Neuronal stem cell (in vitro differentiated cells): ENCODE measurements at places on chromosomes 4 and X.

GRCh38 chr4:106268786-106269185 lies 47.2 kb downstream of the TBCK start:
- no peak for DNase-seq

DNA sequence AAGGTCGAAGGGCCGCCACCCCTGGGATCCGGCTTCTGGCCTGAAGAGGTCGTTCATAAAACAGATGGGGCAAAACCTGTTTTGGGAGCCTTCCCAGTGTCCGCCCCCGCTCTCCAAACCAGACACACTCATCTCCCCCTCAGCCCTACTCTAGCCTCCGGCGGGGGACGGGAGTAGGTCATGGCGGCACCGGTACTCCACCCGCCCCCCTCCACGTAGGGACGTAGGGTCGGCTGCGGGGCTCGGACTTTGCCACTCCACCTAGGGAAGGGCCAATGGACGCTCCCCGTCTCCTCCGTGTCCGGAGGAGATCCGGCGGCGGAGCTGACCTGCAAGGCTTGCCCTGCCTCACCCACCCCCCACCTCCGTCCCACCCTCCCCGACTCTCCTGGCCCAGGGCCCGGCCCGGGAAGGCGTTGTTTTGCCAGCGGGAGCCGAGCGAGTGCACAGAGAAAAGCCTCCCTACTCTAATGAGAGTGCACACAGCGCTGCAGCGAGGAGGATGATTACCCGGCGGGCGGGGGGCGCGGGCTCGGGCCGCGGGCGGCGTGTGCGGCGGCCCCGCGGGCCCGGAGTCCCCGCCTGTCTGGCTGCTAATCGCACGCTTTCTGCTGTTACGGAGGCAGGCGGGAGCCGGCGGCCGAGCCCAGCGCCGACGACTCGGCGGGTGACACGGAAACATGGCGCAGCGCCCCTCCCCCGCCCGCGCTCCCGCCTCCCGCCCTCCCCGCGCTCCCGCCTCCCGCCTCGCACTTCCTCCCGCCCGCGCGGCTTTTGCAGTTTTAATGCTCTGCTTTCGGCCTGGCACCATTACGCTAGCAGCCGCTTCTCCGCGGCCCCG lies 8.3 kb upstream of the BCOR start:
- no peak for DNase-seq

- DNase-seq = no peak
Measured at GRCh38 chr4:121998024-121998423, 46.2 kb upstream of the TRPC3 start.

DNA sequence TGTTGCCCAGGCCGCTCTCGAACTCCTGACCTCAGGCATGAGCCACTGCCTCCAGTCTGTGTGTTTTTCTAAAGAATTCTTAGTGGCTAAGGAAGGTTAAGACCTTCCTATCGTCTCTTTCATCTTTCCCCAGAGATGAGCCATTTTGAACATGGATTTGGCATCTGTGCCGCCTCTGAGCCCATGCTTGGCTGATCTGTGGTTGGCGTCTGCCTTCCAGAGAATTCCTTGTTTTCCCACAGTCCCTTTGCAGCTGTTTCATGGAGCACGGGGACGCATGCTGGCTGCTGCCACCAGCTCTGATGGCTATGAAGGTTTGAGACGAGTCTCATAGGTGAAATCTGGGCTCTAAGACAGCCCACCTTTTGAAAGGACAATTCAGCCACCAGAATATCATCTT lies 60.4 kb downstream of the SHROOM2 start:
- DNase-seq = no peak

- no peak for DNase-seq
Measured at GRCh38 chr4:113541933-113542332, 219.6 kb downstream of the CAMK2D start.

GRCh38 chr4:94871644-94872305 lies 114.0 kb downstream of the BMPR1B start:
- DNase-seq = no peak

GRCh38 chrX:48460606-48461005 lies 9.5 kb downstream of the SLC38A5 start:
- no peak for DNase-seq

DNA sequence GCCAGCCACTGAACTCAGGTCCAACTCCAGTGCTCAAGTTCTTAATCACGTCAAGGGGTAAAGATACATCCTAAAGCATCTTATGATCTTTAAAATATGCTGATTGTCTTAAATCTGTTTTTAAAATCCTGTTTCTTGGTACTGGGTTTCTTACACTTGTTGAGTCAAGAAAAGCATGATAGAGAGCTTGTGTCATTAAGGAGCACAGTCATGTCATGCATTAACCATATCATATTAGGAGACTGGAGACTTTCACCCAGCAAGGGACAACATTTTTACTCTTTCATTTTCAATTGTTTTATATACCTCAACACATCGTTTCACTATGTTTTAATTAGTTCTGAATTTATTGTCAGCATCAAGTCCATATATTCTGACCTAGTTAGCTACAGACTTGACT lies 41.5 kb downstream of the BCLAF3 start:
- DNase-seq = no peak

DNA sequence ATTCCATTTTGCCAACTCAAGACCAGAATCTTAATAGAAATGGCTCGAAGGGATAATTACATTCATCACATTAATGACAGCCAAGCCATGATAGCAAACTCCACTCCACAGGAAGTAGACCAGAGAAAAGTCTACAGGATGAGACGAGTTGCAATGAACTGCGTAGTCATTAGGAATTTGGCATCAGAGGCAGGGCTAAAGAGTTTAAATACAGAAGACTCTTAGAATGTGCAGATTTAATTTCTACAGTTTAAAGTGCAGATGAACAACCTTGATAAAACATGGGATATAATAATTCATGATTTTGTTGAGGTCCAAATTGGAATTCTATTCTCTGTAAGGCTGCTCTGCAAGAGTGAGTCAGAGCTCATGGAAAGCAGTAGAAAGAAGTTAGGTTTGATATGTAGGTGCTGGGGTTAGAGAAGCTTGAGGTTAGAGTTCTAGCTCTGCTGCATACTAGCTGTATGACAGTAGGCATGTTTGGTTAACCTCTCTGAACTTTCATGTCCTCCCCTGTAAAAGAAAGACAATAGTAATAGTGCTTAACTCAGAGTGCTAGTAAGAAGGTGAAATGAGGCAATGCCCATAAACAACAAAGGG lies 32.2 kb downstream of the LNX1 start:
- no peak for DNase-seq

DNA sequence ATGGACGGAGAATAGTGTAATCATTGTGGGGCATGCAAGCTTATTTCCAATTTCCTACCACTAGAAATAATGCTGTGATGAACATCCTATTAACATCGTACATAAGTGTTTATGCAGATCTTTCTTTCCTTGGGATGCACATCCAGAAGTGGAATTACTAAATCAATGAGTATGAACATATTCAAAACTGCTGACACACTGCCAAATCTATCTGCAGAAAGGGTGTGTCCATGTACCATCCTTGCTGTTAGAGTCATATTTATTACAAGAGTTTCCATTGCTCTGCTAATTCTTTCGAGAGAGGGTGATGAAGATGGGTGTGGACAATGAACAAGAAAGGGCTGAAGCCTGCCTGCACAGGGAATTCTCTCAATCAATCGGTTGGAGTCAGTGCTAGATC lies 82.6 kb downstream of the GPC4 start:
- no peak for DNase-seq

GRCh38 chr4:139540632-139541031 lies 15.4 kb downstream of the SETD7 start:
- DNase-seq = no peak

GRCh38 chrX:120145295-120145925 lies 13.0 kb upstream of the RHOXF2 start:
- DNase-seq = no peak

DNA sequence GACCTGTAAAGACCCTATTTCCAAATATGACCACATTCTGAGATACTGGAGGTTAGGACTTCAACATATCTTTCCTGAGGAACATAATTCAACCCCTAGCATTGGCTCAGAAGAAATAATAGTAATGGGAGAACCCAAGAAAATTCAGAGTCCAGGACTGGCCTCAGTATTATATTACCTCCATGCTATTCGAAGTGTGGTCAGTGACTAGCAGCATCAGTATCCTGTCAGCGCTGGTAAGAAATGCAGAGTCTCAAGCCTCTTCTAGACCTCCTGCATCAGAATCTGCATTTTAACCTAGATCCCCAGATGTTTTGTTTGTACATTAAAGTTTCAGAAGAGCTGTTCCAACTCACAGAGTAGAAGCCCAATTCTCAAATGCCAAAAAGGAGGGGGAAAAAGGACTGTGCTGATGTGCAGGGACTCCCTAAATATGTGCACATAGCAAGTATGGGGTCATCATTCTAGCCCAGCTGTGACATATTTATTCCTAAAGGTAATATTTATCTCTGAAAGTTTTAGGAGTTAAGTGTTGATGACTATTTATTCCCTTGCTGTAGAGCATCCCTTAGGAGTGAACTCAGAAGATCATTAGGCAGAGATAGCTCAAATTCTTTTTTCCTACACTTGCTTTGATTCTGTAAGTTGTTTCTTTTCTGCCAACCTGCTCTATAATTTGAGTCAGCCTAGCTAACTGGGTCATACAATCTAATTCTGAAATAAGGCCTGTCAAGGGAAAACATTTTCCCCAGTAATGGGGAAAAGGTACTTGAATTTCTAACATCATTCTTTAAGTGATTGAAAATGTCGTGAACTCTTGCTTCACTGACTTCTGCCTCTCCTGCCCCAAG lies 361.9 kb downstream of the ARHGAP24 start:
- no peak for DNase-seq

- DNase-seq = no peak
Measured at GRCh38 chr4:71777891-71778290, 6.0 kb downstream of the GC start.

DNA sequence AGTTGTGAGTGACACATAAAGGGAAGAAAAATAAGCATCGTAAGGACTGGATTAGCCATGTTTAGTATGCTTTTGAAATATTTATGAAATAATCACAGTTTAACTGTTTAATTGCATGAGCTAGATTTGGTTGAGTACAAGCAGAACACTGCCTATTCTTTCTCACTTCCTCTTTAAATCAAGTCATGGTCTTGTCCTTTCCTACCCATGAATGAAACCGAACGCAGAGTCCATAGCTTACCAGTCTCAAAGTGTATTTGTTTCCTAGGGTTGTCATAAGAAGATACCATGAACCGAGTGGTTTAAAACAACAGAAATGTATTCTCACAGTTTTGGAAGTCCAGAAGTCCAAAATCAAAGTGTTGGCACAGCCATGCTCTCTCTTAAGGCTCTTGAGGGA lies 684.0 kb upstream of the MAGEB2 start:
- DNase-seq = no peak

GRCh38 chr4:90606781-90607180 lies 479.6 kb downstream of the CCSER1 start:
- no peak for DNase-seq

GRCh38 chrX:20149326-20149725 lies 7.7 kb upstream of the EIF1AX start:
- no peak for DNase-seq

DNA sequence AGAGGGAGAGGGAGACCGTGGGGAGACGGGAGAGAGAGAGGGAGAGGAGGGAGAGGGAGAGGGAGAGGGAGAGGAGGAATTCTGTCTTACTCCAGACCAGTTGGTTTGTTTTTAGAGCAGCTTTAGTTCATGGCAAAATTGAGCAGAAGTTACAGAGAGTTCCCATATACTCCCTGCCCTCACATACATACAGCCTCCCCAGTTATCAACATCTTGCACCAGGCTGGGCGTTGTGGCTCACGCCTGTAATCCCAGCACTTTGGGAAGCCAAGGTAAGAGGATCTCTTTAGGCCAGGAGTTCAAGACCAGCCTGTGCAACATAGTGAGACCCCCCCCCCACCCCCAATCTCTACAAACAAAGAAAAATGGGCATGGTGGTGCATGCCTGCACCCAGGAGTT lies 79.8 kb upstream of the OGT start:
- no peak for DNase-seq

- DNase-seq = no peak
Measured at GRCh38 chrX:143027275-143027674, 1.5 kb downstream of the SPANXN4 start.

- no peak for DNase-seq
Measured at GRCh38 chr4:56245547-56246232, 141.6 kb downstream of the AASDH start.
